Activated CD8-positive, alpha-beta memory T cell treated with anti-CD3 and anti-CD28 coated beads, Interleukin-2, amount 50 U/mL, for 4 hours (primary cell): ENCODE measurements at places on chromosomes 12 and 14.

DNA sequence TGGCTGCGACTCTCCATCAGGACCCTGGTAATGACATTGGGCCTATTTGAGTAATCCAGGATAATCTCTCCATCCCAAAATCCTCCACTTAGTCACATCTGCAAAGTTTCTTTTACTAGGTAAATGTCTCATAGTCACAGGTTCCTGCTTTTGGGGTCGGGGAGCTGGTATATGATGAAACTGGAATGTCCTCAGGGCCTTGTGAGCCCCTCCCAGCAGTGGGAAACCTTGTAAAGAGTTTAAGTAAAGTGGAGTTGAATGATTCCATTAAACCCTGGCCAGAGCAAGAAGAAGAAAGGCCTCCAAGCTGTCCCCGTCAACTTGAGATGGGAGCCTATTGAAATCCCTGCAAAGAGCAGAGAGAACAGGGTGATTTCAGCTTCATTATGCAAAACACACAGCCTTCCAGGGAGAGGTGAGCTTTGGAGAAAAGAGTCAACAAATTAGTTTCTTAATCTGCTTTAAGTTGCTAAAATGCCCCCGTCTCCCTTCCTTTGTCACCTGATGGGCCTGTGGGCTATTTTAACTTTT lies 12.6 kb downstream of the WSCD2 start:
- no peak for DNase-seq

GRCh38 chr12:23493672-23494071 lies 455.8 kb downstream of the SOX5 start:
- no peak for DNase-seq

DNA sequence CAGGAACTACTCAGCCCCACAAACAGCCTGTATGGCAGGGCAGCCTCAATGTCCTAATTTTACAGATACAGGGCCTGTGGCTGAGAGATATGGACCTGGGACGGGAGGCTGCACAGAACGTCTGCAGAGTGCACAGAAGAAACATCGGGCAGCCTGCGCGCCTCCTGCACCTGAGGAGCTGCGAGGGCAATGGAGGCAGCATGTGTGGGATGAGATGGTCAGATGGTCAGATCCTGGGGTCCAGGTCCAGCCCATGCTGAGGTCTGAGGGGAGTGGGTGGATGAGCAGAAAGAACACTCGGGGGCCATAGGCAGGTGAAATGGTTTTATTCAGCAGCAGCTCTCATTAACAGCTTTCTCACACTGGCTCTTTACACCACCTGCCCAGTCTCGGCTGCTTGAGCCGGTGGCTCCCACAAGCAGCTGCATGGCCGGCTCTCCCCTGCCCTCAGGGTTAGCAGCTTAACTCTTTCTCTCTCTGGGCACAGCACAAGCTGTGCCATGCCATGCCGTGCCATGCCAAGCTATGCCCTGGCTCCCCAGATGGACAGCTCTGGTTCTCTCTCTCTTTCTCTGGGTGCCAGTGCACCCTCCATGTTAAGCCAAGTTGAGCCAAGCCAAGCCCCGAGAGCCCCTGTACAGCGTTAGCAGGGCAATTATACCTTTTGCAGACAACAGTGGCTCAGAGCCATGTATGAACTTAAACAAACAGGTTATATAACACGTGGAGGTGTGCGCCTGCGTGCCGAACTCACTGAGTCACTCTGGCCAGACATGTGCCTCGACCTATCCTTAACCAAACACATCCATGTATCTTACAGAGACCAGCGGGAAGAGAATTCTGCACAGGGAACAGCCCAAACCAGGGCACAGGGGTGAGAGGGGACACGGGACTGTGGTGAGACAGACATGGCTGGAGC lies 47.6 kb downstream of the RIMBP2 start:
- no peak for DNase-seq

- DNase-seq: no peak
These were observed 93.1 kb upstream of the ZDHHC17 start for GRCh38 chr12:76670776-76671175.

DNA sequence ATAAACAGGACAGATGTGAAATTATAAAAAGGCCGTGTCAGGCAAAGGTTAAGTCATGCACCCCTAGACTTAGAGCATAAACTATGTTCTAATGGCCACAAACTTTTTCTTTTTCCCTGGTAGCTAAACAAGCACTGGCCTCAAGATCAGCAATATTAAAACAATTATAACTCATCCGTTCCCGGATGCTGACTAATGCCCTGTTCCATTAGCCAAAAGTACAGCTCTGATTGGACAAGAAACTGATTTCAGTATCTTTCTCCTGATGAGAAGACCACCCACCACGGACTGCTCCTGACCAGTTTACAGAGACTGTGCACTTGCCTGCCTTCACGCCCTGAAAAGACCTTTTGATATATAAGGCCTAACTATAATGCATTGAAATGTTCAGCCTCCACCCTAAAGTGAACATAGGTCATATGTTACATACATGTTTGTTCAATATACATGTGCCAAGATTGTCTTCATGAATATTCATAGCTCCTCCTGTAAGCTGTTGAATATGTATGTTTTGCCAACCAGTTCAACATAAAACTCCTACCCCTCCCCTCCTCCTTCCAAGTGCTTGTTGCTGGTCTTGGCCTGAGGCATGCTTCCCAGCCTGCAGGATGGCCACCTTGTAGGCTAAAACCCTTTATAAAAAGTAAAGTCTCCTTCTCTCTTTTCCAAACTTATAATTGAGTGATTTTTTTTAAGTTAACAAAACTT lies 162.0 kb downstream of the IPO8 start:
- DNase-seq: no peak

DNA sequence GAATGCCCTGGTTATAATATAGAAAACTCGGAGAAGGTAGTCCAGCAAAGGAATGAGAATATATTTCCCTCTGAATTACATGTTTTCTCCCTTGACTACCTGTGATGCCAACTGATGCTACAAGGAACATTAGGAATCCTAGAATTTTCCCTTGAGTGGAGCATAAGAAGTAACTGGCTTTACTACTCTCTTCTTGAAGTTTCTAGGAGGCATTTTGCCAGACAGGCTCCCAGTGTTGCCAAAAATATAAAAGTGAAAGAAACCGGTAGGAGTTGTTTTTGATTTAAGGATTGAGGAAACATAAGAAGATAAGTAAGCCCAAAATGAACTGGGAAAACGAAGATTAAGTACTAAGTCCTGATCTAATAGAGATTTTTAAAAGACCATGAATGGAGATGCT lies 693.4 kb downstream of the NOVA1 start:
- DNase-seq: no peak
